ENCODE measurements at places on chromosomes 3 and 15.

DNA sequence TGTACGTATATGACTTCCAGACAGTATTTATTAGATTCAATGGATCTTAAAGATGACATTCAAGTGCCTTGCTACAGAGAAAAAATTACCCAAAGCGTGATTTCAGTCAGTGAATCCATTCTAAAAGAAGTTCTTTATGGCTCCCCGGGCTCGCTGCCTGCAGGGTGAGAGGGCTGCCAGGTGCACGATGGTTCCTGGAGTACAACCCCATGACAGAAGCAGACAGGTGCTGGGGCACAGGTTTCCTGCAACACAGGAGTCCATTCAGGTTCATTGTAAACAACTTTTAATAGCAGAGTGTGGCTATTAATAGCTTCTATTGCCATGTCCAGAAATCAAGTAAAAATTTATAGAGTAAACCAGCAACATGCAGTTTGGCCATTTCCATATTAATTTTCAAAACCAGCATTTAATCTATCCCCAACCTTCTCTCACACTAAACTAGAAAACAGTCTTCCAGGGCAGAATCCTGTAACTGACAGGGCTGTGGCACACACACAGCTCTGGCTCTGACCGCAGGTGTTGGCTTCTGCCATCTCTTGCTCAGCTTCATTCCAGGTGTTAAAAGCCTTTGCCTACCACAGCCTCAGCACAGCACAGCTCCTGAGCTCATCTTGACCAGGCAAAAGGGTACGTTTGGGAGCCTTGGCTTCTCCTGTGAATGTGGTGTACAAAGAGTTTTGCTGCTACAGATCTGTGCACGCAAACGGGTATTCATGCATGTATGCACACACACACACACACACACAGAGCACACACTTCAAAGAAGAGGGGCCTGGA, 185.9 kb downstream of the MEX3B start:
- no peak for DNase-seq

DNA sequence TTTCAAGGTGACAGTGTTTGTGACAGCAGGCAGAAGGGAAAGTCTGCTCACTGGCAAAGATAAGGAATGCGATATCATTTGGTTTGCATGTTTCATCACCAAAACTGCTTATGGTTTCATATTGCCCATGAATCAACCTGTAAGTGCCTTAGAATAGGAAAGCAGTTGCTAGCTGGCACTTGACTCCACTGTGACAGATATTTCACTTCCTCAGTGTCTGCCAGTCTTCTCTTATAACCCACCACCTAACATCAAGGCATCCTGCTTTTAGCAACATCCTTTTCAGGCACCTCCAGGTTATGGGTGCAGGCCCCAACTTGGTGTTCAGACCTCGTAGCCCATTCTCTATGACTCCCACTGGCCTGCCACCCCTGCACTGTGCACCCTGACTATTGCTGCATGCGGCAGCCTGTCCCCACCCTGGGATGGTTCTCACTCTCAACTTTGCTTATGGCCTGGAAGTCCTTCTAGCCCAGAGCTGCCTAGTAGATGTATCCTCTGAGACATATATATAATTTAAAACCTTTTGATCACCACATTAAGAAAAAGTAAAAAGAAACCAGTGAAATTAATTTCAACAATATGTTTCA, 154.4 kb upstream of the RARB start:
- no peak for DNase-seq

DNA sequence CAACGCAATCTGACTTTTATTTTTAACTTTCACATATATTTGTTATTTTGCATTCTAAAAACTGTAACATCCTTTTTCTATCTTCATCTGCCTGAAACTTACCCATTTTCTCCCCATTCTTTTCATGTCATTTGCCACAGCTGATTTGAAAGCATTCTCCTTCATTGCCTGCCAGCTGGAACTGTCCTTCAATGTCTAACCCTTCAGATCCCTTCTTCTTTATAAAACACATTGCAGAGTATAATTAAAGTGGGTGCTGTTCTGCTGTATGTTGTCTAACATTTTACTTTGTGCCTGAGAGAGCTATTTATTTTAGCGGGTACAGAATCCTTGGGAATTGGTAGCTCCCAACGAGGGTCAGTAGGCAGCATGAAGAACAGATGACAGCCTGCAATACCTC, 827.4 kb downstream of the IGSF11 start:
- DNase-seq, result no peak

- peak; percentile 13 for DNase-seq
Measured at GRCh38 chr15:64740311-64741170, 34.8 kb downstream of the RBPMS2 start.

DNA sequence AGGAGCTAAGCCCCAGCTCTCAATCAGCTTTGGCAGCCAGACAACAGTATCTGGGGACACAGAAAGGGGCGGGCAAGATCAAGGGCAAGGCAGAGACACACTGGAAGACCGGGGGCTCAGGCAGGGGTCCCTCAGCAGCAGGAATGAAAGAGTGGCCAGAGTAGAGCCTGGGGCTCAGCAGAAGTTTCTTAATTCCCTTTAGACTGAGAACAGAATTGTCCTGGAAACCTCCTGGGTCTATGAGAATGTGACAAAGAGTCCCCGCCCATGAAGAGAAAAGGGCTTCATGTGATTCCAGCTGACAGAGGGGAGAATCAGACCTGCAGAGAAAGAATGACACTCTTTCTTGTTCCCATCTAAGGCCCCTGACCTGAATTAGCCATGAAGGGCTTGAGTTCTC, 95.2 kb upstream of the CTNNB1 start:
- DNase-seq, result no peak

DNA sequence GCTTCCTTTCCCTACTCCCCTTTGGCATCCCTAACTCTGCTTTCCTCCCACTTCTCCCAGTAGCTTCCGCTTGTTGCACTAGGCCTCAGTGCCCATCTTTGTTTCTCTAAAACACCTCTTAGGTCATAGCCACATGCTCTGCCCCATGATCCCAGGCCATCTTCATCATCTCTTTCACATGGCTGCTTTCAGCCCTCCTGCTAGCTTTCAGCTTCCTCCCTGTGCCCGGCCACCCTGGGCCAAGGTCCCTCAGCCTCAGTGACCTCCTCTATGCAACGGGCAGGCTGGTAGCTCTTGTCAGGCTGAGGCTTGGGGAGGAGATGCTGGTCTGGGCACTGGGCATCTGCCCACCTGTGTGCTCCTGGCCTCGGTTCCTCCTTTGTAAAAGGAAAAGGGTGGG, 2.3 kb downstream of the PLEKHO2 start:
- DNase-seq, result no peak

GRCh38 chr3:39177708-39178332, 14.6 kb downstream of the XIRP1 start:
- peak; percentile 81 for DNase-seq

DNA sequence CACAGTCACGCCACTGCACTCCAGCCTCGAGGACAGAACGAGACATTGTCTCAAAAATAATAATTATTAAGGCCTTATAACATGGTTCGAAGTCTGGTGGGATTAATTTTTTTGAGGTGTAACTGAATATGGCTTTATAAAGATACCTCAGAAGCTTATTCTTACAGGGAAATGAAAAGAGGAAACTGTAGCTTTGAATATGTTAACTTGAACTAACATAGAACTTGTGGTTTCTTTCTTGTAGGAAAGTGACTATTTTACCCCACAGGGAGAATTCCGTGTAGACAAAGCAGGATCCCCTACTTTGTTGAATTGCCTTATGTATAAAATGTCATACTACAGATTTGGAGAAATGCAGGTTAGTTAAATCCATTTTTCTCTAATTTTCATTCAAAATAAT, 96.3 kb downstream of the STT3B start:
- DNase-seq, result peak; percentile 72

DNA sequence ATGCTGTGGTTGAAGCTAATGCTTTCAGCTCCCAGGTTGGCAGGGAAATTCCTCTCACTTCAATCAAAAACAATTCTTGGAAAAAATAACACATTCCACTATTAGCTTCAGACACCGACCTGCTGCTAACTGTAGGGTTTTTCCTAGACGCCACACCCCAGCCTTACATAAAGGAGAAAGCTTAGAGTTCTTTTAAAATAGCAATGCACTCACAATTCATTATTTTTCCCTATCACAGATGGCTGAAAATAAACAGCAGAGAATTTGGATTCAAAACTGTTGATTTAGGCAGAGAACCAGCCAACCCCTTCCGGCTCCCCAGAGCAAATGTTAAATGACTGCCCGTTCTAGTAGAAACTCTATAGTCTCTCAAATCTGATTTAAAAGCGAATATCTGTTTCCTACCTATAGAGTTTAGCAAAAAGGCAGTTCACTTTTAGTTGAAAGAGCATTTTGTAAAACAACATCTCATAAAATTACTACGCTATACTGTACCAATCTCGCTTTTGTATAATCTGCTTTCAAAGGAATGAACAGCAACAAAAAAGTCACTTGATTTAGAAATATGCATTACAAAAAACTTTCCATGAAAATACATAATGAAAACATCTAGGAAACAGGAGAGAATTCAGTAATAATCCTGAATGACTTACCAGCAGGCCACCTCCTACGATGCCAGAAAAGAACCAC, 586 bp downstream of the TM4SF1 start:
- no peak for DNase-seq

DNA sequence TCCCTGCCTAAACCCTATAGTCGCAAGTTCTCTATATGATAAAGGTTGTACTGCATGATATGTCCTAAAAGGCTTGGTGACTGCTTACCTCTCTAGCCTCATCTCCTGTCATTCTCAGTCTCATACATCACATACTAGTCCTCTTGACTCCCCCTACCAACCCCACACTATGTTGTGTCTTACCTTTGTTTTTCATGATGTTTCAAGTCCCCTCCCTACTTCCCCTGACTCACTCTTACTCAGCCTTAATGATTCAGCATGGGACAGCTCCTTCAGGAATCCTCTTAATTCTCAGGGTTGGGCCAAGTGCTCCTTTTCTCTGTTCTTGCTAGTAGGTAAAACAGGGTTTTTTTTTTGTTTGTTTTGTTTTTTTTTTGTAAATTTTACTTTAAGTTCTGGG, 49.6 kb downstream of the SLMAP start:
- no peak for DNase-seq

DNA sequence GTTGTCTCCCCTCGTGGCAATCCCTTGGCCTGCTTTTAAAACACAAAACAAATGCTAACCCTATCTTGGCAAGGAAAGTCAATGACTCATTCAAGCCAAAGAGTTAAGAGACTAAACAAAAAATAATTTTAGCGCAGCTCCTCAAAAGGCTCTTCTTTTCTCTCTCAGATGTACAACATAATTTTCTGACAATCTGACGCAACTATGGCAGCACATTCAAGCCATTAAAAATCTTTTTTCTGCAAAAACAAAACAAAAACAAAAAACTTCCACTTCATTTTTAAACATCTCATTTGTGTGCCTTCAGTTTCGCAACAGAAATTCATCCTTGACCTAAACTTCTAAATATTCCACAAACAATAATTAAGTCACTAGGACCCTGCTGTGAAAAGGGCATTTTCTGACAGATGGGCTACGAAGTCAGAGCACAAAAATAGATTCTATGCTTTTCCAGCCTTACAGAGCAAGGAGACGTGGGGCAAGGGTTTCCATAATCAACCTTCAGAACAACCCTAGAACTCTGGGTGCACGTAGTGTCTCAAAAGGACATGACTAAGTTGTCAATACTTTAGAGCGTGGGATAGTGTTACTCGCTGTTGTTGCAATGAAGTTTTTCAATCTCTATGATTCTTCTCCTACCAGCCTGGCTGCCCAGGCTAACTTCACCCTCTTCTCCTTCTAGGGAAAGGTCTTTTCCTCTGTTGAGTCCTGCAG, 84.3 kb downstream of the MB21D2 start:
- DNase-seq, result no peak

- DNase-seq, result no peak
Measured at GRCh38 chr3:34198309-34198708, 399.9 kb downstream of the PDCD6IP start.

DNA sequence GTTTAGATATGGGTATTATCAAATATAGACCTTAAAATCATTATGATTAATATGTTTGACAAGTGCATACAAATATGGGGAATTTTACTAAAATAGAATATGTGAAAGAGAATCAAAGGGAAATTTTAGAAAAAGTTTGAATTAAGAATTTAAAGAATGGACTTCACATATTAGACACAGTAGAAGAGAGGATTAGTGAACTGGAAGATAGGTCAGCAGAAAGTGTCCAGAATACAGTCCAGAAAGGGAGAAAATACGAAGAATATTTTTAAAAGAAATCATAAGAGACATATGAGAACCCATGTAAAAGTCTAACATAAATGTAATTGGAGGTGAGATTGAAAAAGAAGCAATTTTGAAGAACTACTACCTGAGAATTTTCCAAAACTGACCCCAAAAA, 139.9 kb downstream of the DTWD1 start:
- no peak for DNase-seq

DNA sequence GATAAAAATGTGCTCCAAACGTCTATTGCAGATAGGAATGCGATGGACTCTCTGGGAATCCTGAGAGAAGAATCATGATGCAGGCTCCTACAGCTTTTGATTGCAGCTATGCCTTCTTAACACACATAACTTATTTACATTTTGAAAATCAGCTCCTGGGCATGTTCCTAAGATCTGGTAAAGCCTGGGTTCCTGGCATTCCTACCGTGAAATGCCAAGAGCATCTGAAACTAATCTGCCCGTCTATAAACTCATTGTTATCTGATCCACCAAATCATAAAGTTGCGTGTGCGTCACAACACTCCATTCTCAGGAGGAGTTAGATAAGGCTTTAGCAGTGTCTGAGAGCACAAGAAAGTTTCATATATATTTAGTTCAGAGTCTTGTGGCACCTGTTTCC, 79.0 kb upstream of the VGLL3 start:
- DNase-seq, result no peak

- DNase-seq, result no peak
Measured at GRCh38 chr3:36832406-36832805, 68.1 kb upstream of the DCLK3 start.

DNA sequence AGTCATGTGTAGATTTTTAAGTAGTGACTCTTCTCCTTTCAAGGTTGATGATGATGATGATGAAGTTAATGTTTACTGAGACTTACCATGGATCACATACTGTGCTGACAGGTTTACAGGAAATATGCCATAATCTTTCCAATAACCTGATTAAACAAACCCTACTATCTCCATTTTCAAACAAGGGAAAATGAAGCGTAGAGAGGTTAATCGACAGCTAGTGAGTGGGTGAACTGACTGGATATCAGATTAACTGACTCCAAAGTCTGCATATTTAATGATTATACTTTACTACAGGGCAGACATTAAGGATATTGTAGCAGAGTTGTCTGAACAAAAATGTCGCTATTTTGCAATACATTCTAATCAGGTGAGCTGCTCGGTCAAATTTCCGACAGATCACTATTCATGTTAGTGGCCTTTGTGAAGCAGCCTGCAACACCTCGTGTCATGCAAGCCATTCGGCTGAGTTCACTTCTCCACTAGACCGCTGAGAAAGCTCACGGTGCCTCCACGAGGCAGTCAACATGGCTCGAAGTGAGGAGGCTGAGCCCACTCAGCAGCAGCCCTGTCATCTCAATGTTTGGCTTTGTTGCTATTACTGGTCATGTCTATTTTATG, 264.2 kb downstream of the NFKBIZ start:
- DNase-seq, result no peak

DNA sequence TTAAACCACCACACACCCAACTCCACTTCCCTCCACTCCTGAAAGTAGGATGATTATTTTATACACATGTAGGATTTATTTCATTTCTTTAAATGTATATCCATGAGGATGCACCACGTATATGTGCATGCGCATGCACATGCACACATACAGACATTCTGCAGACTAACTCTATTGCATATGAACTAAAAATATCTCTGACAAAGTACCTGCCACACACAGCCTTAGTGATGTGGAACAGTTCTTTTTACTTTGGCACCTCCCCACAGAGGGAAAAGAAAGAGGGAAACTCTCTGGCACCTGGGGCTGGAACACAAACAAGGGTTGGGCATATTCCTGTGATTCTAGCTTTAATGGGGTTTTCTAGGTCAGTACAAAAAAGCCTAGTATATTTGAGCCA, 138.2 kb downstream of the CLASP2 start:
- no peak for DNase-seq

- DNase-seq, result no peak
Measured at GRCh38 chr3:143239031-143239430, 119.5 kb downstream of the CHST2 start.
